ENCODE measurements at places on chromosomes 5 and 9. TPM values are rescaled to one million over a fixed set of nuclear protein-coding genes. Genes with fewer than 3 reads are reported as not detected.

PCDHGA9 gene
- 1.5 TPM for total RNA-seq

DNA sequence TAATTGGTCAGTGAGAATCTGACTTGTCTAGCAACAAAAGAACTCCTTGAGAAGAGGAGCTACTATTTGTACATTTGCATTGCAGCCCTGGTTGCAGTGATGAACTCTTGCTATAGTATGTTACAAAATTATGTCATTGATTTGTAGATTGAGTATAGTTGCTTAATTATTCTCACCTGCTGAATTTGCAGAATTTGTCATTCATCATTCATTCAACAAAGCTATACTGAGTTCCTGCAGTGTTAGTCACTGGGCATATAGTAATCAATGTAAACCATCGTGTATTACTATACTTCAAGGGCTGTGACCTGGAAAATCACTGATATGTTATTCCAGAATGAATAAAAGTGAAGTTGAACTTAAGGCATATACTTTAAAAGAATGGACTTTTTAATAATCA, 50.1 kb downstream of the SLC1A3 start:
- no peak for DNase-seq

HEMGN gene
- not detected for total RNA-seq

DNA sequence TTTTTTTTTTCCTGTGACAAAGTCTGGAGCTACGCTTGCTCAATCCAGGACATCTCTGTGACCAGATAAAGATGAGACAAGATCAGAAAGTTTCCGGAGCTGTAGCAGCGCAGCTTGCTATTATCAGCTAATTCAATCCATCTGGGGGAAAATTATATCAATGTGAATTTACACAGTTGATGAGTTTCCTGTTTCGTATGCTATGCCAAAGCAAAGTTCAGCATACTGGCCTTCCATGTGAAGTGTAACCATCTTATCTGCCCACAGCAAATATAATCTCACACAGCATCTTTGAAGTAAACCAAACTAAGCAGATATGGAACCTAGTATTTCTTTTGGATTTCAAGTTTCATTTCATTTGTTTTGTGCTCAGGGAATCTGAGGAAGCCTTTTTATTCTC, 1767.7 kb downstream of the EFNA5 start:
- DNase-seq, result no peak

ECM2 gene
- 3.9 TPM for total RNA-seq

MARCOL gene
- not detected for total RNA-seq

GRCh38 chr9:120454467-120454866, 125.5 kb downstream of the CDK5RAP2 start:
- DNase-seq, result no peak

- no peak for DNase-seq
These were observed 60.2 kb upstream of the DMAC1 start for GRCh38 chr9:7859701-7860334.

DNA sequence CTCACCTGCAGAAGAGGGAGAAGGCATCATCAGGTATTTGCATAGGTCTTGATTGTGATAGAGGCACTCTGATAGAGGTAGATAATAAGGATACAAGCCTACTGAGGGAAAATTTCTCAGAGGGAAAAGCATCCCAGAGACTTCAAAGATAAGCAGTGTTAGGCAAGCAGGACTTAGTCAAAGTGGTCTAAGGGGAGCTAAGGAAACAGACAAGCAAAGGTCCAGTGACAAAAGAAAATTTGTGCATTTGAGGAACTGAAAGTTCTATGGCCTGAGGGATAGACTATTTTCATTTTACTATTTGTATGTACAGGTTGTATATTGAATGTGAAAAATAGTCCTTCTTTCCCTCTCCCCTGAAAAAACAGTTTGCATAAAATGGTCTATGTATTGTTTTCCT, 27.4 kb downstream of the OXCT1 start:
- no peak for DNase-seq

- DNase-seq, result no peak
These were observed 4.1 kb downstream of the SLC31A2 start for GRCh38 chr9:113154946-113155345.

PCDHGB4 gene
- total RNA-seq, result 9.1 TPM

GRM6 gene
- not detected for total RNA-seq

CATSPER3 gene
- not detected for total RNA-seq

DNA sequence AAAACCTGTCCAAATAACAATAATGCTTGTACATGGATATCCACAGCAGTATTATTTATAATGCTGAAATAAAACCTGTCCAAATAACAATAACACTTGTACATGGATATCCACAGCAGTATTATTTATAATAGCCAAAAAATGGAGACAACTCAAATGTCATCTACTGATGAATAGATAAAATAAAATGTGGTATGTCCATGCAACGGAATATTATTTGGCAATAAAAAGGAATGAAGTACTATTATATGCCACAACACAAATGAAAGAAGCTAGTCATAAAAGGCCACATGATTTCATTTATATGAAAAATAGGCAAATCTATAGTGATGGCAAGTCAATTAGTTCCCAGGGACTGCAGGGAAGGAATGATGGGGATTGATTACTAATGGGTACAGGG, 31.8 kb upstream of the GRAMD2B start:
- DNase-seq, result no peak

DNA sequence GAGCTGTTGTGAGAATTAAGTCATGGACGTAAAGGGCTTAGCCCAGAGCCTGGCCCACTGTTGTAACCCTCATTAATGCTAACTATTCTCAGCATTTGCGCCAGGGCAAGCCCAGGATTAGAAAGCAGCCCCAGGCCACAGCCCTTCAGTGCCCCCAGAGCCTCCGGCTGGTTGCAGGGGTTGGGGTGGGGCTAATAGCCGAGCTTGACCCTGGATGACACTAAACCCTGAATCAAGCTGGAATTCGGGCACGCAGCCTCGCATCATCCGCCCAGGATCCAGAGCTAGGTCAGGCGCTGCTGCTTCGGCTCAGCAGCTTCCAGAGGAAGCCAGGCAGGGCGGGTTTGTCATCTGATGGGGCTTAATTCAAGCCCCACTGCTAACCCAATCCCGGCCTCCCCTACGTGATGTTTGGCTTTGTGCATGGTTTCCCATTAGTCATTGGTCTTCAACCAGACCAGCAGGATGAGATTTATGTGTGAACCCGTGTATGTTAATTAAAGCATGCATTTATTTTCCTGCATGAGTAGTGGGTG, 1.2 kb upstream of the MEGF9 start:
- peak; percentile 58 for DNase-seq

DNA sequence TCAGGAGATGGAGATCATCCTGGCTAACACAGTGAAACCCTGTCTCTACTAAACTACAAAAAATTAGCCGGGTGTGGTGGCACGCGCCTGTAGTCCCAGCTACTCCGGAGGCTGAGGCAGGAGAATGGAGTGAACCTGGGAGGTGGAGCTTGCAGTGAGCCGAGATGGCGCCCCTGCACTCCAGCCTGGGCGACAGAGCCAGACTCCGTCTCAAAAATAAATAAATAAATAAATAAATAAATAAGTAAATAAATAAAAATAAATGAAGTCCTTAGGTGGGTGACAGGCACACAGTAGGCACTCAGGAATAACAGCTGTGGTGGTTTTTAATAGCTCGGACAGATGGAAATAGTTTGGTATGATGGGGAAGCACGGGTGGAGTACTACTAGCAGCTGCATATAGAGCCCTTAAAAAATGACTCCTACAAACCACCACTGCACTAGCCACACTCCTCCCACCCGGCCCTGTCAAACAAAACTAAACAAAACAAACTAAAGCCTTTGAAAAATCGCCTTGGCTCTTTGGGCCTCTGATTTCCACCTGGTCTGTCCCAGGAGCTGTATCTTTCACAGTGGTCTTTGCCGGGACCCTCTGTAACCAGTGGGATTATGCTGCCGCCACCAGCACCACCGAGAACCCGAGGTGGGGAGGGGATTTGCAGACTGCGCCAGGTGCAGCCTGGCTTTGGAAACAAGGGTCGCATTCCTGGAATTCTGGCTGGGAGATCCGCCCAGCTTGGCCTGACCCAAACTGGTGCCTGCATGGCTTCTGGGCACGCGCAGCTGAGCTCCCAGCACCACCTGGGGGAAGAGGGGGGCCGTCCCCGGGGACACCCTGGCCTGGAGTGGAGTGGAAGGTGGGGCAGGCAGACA, 5.1 kb upstream of the WDR5 start:
- peak; percentile 73 for DNase-seq

DNA sequence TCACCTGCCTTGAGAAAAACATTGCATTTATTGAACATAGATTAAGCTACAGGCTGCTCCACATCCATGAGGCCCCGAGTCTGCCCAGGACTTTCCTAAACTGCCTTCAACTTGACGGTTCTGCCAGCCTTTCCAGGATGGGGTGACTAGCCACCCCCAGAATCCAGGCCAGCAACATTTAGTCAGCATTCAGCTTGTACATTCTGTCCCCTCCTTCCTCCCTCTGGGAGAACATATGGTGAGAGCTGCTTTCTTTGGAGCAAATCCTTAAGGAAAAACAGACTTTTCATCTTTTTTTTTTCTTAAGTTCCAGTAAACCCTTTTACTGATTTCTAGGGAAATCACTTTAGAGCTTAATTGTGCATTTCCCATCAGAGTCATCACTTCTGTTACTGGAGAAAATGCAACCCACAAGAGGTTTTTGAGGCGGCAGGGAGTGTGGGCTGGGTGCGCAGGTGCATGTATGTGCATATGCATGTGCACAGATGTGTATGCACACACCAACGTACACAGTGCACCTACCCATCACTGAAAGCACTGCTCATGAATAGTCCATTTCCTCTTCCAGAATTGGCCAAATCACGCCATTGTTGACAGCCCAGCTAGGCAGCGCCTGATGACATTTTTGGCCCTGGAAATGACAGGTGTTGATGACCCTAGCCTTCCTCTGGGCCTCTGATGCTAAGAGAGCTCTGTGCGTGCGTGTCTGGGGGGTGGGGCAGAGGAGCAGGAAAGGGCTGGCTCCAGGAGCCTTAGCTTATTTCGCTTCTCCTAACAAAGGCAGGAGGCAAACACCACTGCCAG, 145.6 kb downstream of the HSD17B3 start:
- DNase-seq, result no peak

DNA sequence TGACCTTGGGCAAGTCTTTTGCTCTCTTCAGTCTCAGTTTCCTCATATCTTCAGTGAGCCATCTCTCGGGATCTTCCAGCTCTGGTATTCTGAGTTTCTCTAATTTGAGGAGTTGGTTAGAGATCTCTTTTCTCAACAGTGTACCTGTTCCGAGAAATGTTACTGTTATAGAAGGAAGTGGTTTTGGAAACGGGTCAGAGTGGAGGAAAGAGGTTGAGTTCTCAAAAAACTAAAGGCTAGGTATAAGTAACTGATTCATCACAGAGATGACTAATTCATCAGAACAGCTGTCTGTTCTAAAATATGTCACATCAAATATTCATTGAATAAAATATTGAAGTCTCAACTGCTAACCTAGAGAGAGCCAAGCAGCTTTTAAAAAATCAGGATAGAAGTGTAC, 106.6 kb downstream of the PALM2AKAP2 start:
- DNase-seq, result no peak

GRCh38 chr9:112487008-112487798, 576 bp downstream of the KIAA1958 start:
- peak; percentile 83 for DNase-seq

DNA sequence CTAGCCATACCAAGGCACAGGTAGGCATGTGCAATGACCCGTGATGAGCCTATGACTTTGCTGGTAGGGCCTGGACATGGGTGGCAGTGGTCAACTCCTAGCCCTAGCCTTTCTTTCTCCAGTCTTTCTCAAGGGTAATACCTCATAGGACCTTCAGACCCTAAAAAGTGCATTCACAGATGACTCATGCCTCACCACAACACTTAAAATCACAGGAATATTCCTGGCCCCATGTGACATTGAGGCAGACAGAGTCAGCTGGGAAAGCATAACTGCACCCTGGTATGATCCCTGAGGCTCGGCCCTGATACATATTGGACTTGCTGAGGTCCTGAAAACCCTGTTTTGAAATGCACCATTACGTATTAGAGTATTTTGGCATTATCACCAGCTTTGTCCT, 449.5 kb downstream of the HINT1 start:
- DNase-seq, result no peak

GRCh38 chr5:57184322-57184721, 10.5 kb downstream of the GPBP1 start:
- DNase-seq, result no peak

- no peak for DNase-seq
These were observed 122.8 kb downstream of the CAMK4 start for GRCh38 chr5:111347021-111347420.

- peak; percentile 65 for DNase-seq
These were observed 155.0 kb downstream of the NFIB start for GRCh38 chr9:14158916-14159315.

- DNase-seq, result no peak
These were observed 63.3 kb upstream of the ZFR start for GRCh38 chr5:32507738-32508434.
